ENCODE measurements at places on chromosomes 1 and 21. TPM values are rescaled to one million over a fixed set of nuclear protein-coding genes. Genes with fewer than 3 reads are reported as not detected.

RGS18 gene
- total RNA-seq, result not detected

DNA sequence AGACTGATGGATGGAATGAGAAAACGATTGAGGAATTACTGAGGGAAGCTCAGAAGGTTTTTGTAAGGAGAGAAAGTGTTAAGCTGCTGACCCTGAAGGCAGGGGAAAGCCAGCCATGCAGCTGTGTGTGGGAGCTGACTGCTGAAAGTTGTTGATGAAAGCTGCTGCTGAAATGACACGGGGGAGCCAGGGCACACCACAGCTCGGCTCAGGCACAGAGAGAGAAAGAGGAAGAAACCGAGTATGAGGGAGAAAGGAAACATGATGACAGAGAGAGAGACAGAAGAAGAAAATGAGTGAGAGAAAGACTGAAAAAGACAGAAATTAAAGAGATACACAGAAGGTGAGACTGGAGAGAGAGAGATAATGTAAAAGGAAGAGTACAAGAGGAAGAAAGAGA, 115.5 kb downstream of the LRRC53 start:
- H3K4me1 ChIP-seq, result no peaks in the 10 kb centered on the region
- H3K4me3 ChIP-seq, result no peak overlapping the region
- H3K27me3 ChIP-seq, result no peaks in the 10 kb centered on the region
- no peak overlapping the region for H3K27ac ChIP-seq
- no peak for DNase-seq
- H3K36me3 ChIP-seq, result no peaks in the 10 kb centered on the region

GRCh38 chr21:39714331-39714730, 30.7 kb upstream of the IGSF5 start:
- no peak for DNase-seq
- no peaks in the 10 kb centered on the region for H3K36me3 ChIP-seq
- no peak overlapping the region for H3K27ac ChIP-seq
- no peaks in the 10 kb centered on the region for H3K4me1 ChIP-seq

DNA sequence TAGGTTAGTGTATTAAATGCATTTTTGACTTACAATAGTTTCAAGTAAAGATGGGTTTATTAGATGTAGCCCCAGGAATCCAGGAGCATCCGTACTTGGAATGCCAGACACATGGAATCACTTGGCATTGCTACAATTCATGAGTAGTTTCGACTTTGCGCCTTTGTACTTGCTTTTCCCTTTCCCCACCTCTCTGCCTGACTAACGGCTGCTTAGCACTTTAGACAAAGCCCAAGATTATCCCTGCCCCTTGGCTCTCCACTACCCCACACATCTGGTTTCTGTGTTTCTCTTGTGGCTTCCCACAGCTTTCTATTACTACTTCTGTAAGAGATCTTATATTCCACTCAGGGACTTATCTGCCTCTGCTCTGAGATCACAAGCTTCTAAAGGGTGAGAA, 397.7 kb upstream of the POU3F1 start:
- H3K36me3 ChIP-seq, result no peaks in the 10 kb centered on the region
- H3K4me3 ChIP-seq, result no peak overlapping the region
- H3K27me3 ChIP-seq, result no peaks in the 10 kb centered on the region

- peaks cover 1% of the 10 kb centered on the region for H3K36me3 ChIP-seq
- DNase-seq, result no peak
- no peak overlapping the region for H3K4me3 ChIP-seq
Observed at GRCh38 chr1:35595684-35596083, 22.6 kb downstream of the TFAP2E start.

GRCh38 chr1:150053926-150054325, 13.7 kb upstream of the VPS45 start:
- no peak for DNase-seq
- no peaks in the 10 kb centered on the region for H3K27me3 ChIP-seq
- H3K4me1 ChIP-seq, result no peaks in the 10 kb centered on the region
- no peak overlapping the region for H3K4me3 ChIP-seq
- no peak overlapping the region for H3K27ac ChIP-seq

DNA sequence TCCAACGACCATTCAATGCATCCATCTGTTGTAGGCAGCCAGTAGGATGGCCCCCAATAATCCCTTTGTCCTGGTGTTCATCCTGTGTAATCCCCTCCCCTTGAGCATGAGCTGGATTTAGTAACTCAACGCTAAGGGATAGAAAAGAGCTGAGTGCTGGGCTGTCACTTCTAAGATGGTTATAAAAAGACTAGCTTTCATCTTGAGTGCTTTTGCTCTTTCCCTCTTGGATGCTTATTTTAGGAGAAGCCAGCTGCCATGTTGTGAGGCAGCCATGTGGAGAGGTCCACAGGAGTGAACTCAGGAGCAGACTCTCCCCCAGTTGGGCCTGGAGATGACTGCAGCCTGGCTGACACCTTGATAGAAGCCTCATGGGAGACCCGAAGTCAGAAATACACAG, 401.5 kb downstream of the VAV3 start:
- no peak overlapping the region for H3K4me3 ChIP-seq
- H3K27me3 ChIP-seq, result no peaks in the 10 kb centered on the region
- H3K36me3 ChIP-seq, result no peaks in the 10 kb centered on the region
- no peak for DNase-seq
- no peaks in the 10 kb centered on the region for H3K4me1 ChIP-seq

DNA sequence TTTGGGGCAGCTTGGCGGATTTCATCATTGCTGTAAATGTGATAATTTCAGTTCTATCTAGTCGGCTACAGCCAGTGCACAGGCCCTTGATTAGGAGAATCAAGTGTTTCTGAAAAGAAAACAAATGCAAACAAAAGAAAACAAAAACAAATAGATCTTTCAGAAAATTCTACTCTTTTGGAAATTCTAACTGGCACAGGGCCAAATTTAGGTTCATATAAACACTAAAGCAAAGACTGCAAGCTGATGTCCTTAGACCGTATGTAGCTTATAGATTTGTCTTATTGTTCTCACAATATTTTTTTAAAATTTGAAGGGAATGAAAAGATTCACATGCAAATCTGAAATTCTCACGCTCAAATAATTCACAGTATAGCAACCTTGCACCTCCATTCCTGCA, 11.2 kb downstream of the UBR4 start:
- no peaks in the 10 kb centered on the region for H3K27me3 ChIP-seq
- H3K4me3 ChIP-seq, result no peak overlapping the region
- H3K27ac ChIP-seq, result no peak overlapping the region
- no peak for DNase-seq
- no peaks in the 10 kb centered on the region for H3K4me1 ChIP-seq
- H3K36me3 ChIP-seq, result peaks cover 52% of the 10 kb centered on the region

DNA sequence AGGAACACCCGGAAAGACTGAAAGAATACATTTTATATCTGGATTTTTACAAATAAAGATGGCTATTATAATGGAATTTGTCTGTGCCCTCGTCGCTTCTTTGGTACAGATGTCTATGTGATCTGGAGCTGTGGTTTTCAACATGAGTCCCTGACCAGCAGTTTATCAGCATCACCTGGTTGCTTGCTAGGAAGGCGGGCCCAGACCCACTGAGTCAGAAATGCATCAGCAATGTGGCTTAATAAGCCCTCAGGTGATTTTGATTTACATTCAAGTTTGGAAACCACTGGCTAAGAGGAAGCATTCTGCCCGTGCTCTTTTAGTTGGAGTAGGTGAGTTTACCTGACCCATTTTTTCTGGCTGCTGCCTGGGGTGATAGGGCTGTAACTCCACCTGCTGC, 31.7 kb downstream of the ATP1A1 start:
- H3K27ac ChIP-seq, result no peak overlapping the region
- H3K36me3 ChIP-seq, result peaks cover 69% of the 10 kb centered on the region
- DNase-seq, result no peak
- H3K4me1 ChIP-seq, result no peaks in the 10 kb centered on the region
- H3K27me3 ChIP-seq, result peaks cover 1% of the 10 kb centered on the region

KLF17 gene
- not detected for total RNA-seq

GRCh38 chr21:42097860-42098454, 26.8 kb downstream of the UMODL1 start:
- H3K4me1 ChIP-seq, result no peaks in the 10 kb centered on the region
- no peaks in the 10 kb centered on the region for H3K36me3 ChIP-seq
- no peak for DNase-seq
- H3K4me3 ChIP-seq, result no peak overlapping the region
- H3K27me3 ChIP-seq, result no peaks in the 10 kb centered on the region
- no peak overlapping the region for H3K27ac ChIP-seq

TNNI3K gene
- 0.48 TPM for total RNA-seq

- H3K27ac ChIP-seq, result no peak overlapping the region
- H3K36me3 ChIP-seq, result no peaks in the 10 kb centered on the region
- H3K27me3 ChIP-seq, result peaks cover 56% of the 10 kb centered on the region
- DNase-seq, result no peak
Observed at GRCh38 chr1:4656533-4657140, 2.2 kb downstream of the AJAP1 start.
